ENCODE measurements at places on chromosomes 11 and 22.

DNA sequence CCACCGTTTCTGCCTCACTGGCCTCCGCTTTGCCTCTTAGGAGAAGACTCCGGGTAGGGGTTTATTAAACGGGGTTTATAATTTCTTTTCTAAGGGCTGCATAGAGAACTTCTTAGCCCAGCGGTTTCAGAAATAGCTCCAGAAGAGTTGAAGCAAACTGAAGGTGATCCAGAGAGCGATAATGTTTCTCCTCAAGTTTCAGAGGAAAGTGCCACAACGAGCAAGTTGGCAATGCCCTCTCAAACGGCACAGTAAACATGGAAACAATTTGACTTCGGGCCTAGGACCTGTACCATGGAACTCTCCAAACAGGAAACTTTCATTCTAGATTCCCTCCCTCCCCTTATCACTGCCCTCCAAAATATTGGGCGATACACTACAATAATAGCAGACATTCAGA is 1.0 kb downstream of the ADSL start:
- DNase-seq, result no peak

DNA sequence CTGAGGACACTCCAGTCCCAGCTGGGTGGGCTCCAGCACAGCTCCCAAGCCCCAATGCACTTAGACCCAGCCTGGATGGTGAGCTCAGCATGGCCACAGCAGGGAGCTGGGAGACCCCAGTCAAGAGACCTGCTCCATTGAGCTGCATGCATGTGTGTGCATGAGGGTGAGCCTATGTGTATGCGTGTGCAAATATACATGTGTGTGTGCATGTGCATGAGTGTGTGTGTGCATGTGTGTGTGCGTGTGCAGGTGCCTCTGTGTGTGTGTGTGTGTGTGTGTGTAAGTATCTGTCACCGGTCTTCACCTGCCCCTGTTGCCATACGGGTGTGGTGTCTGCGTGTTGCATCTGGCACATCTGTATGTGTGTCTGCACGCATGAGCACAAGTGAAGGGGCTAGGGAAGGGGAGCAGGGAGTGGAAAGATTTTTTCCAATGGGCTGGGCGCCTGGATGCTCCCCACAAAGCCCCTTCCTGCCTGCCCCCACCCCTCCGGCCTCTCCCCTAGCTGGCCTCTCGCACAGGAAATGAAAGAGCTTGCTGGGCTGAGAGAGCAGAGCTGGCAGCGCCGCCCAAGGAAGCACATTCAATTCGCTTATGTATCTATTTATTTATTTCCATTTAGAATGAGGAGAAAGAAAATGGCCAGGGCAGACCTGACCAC is 4.1 kb downstream of the TSPAN32 start:
- no peak for DNase-seq

- no peak for DNase-seq
Measured at GRCh38 chr11:70614034-70614681, 215.8 kb downstream of the CTTN start.

DNA sequence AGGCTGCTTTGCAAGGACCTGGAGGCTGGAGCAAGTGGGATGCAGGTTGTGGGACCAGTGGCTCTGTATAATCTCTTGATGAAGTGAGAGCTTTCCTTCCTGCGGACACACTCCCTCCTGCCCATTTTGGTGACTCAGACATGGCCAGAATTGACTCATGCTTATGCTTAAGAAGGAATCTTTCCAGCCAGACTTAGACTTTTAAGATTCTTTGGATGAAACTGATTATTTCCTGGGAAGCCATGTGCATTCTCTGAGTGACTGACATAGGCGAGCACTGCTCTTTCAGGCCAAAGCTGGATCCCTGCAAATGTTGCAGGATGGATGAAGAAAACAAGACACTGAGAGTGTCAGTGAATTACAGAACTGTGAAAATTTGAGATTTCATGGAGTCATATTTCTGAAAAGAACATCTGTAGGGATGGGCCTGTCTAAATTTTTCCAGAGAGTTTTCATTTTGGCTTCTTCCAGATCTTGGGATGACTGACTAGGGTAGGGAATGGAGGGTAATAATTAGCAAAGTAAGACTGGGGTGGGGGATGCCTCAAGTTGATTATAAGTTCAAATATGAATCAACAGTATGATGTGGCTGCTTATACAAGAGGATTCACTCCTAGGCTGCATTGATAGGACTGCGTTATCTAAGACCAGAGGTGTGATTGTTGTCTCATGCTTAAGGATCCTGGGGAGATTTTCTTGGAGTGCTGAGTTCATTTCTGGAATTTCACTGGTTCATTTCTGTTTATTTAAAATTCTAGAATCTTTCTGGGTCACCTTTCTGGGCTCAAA is 195.8 kb downstream of the HIPK3 start:
- no peak for DNase-seq

DNA sequence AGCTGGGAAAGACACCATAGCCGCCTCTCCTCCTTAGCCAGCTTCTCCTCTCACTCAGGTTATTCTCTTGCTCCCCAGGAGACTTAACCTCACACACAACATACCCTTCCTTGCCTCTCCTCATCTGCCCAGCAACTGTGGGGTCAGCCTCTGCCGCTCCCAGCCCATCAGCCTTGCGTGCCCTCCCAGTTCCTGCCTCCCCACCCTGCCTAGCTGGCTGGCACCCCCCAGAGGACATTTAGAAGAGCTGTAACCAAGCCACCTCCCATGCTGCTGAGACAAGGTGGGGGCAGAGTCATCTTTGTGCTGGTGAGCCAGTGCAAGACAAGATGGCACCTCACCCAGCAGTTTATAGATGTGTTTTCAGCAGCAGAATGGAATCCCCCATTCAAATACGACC is 38.2 kb downstream of the TOM1 start:
- DNase-seq, result no peak

DNA sequence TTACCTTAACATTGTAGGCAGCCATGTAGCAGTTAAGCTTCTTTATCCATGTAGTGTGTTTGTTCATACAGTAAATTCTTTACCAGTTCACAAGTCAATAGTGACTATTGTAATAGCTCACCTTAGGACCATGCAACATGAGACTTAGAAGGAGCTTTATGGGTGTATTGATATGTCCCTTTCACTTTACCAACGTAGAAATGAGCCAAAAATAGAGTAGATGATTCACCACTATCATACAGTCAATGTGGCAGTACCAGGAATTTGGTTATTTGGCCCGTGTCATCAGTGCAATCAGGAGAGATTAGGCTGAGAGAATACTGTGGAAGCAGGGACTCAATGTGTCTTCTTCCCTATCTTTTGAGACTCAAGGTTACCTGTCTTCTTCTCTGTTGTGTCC is 4.7 kb downstream of the ZDHHC13 start:
- no peak for DNase-seq

GRCh38 chr11:86632499-86633269 is 39.7 kb downstream of the ME3 start:
- no peak for DNase-seq

DNA sequence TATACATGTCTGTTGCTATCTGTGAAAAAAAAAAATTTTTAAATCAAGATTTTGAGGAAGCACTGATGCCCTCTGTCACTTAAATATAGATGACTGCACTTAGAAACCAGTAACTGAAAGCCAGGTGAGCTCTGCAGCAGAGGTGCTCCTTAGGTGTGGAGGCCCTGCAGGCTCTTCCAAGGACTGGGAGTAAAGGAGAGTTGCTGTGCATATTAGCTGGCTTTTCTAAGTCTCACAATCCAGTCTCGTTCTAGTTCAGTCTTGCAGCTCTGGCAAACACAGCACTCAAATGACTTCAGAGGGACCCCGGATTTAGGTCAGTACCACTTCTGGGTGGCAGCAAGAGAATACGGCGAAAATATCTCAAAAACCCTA is 61.0 kb downstream of the LARGE2 start:
- DNase-seq, result no peak

DNA sequence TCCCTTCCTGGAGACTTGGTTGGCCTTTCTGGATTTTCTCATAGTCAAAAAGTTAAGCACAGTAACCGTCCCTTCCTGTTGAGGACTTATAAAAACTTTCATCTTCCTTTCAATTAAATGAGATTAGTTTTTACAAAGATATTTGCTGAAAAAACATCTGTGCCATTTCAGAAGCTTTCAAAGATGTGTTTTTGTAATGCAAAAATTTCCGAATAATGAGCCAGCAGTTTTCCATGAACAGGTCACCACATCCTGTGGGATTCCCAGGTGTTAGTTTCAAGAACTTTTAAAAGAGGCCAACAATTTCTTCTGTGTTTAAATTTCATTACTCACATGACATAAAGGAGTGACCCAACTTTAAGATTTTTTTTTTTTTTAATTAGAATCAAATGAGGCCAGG is 18.0 kb downstream of the NUP50 start:
- DNase-seq, result no peak

GRCh38 chr11:17572791-17573460 is 25.9 kb downstream of the OTOG start:
- no peak for DNase-seq

GRCh38 chr11:69452206-69452987 is 29.1 kb upstream of the LINC01488 start:
- DNase-seq, result no peak

- DNase-seq, result no peak
Measured at GRCh38 chr11:107836851-107837250, 21.7 kb downstream of the SLC35F2 start.

DNA sequence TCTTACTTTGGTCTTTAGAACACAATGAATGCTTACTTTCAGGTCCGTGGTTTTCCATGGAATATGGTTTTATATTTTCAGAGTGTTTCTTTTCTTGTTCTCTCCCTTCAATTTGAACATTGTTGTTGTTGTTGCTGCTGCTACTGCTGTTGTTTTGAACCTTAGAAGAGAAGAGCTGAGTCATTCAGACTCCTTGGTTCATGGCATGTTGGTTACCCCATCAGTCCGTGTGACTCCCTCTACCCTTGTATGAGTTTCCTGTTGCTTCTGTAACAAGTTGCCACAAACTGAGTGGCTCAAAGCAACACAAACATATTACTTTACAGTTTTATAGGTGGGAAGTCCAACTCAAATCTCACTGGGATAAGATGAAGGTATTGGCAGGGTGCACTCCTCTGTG is 511.0 kb downstream of the INSC start:
- no peak for DNase-seq

DNA sequence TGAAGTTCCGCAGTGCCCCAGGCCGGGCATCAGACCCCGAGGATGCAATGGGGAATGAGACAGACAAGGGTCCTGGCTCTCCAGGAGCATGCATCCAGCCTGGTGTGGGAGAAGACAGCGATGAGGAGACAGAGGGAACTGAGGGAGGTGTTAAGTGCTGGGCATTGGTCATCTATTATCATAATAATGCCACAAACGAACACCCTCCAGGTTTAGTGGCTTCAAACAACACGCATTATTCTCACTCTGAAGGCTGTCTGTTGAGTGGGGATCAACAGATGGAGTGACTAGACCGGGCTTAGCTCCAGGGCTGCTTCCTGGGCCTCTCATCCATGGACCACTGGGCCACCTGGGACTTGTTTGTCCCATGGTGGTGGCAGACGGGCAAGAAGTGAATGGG is 48.6 kb downstream of the MCM5 start:
- no peak for DNase-seq

DNA sequence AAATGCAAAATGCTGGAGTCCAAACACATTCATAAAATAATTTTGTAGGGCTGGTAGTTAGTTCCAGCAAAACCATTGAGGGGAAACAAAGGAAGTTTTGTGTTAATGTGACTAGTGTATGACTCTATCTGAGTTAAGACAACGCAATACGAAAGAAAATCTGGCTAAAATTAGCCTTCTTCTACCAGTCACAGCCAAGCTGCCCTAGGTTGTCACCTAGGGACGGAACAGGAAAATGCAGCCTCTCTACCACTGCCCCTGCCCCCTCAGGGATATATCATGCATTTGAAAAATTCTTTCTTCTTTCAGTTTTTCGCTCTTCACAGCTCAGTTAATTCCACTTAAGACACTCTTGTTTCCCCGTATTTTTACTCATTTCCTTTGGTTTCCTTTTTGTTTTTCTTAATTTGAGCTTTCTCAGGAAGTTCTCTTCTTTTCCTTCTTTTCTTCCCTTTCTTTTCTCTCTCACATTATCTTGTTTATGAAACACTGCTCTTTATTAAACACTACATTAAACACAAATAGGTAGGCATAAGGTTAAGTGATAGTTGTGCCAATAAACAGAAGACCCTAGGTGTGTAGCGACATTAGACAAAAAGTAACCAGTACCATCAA is 30.6 kb downstream of the KIRREL3 start:
- DNase-seq, result no peak

DNA sequence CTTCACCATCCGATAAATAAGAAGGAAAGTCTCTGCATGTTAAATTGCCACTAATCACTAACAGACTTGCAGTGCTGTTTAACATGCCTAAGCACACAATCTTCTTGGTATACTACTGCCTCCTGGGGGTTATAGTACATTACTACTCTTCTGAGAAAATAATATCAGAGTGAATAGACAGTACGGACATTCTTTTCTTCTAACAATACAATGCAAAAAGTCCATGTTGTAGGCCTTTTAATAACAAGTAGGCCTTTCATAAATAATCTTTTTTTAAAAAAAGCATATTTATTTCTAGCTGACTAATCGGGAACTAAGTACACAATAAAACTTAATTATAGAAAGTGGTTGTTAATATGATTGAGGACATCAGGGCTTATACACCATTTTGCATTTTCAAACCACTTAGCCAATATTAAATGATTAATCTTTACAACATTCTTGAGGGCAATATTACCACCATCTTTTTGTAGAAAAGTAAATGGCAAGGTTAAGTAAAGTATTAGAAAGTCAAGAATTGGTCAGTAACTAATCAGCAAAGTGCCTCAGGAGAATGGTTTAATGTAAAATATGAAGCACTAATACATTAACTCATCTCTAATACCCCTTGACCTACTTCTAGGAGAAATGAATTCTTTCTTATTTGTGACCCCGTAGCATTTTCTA is 84.7 kb downstream of the TTC28 start:
- no peak for DNase-seq

- no peak for DNase-seq
Measured at GRCh38 chr11:77126156-77126775, 1.8 kb upstream of the MYO7A start.

- DNase-seq, result no peak
Measured at GRCh38 chr11:115625502-115625901, 121.3 kb upstream of the CADM1 start.

- DNase-seq, result no peak
Measured at GRCh38 chr22:21652547-21653545, 10.7 kb downstream of the SDF2L1 start.

- DNase-seq, result no peak
Measured at GRCh38 chr11:18071098-18071705, 25.1 kb upstream of the TPH1 start.
